GM12865 (cell line): ENCODE measurements at places on chromosomes 12 and 14.

GRCh38 chr12:119208626-119209061 is 29.9 kb downstream of the HSPB8 start:
- DNase-seq, result no peak

- DNase-seq, result no peak
Observed at GRCh38 chr12:29649722-29650121, 134.0 kb downstream of the TMTC1 start.

- no peak for DNase-seq
Observed at GRCh38 chr14:32494609-32495434, 165.7 kb downstream of the AKAP6 start.

DNA sequence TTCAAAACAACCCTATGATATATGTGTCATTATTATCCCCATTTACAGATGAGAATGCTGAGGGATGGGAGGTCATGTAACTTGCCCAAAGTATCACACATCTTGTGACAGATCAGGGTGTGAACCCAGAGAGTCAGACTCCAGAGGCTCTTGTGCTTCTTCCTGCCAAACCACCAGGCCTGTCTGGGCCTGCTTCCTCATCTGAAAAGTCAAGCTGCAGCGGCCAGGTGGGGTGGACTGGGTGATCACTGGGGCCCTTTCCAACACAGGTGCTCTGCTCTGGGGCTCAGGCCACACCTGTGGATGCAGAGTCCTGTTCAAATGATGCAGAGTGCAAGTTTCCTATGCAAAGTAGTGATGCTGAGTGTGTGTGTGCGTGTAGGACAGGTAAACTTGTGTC is 26.7 kb downstream of the TSPAN11 start:
- DNase-seq, result peak; percentile 26

DNA sequence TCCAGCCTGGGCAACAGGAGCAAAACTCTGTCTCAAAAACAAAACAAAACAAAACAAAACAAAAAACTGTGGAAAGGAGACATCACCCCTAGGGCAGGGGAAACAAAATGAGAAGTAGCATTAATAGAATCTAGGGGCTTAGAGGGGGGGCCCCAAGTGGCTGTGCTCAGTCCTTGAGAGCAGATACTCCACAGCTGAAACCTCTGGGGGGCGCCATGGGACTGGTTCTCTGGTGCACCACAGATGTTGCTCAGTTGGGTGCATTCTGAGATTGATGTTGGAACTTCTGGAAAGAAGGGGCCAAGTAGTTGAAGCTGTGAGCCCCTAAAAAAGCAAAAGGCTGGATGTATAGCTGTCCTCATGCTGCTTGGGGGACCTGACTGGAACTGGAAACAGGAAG is 11.8 kb upstream of the SYNE2 start:
- no peak for DNase-seq

GRCh38 chr12:4817880-4818279 is 91.8 kb upstream of the KCNA1 start:
- DNase-seq, result no peak
